ENCODE measurements at places on chromosomes 13 and 19.

DNA sequence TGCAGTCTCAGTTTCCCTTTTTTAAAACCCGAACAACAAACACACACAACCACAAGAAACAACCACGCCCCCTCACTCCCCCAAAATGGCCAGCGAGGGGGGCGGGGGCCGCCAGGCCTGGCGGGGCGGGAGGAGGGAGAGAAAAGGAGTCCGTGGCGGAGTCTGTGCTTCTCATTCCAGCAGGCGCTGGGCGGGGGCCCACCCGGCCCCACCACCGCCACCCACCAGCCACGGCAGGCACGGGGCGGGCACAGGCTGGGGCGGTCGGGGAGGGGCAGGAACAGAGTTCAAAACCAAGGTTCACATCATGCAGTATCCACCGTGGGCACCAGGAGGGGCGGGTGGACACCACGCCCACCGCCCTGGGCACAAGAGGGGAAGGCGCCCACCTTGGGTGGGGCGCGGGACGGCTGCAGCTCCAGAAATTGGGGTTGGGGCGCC, 12.9 kb downstream of the DPF1 start:
- no peak for DNase-seq

DNA sequence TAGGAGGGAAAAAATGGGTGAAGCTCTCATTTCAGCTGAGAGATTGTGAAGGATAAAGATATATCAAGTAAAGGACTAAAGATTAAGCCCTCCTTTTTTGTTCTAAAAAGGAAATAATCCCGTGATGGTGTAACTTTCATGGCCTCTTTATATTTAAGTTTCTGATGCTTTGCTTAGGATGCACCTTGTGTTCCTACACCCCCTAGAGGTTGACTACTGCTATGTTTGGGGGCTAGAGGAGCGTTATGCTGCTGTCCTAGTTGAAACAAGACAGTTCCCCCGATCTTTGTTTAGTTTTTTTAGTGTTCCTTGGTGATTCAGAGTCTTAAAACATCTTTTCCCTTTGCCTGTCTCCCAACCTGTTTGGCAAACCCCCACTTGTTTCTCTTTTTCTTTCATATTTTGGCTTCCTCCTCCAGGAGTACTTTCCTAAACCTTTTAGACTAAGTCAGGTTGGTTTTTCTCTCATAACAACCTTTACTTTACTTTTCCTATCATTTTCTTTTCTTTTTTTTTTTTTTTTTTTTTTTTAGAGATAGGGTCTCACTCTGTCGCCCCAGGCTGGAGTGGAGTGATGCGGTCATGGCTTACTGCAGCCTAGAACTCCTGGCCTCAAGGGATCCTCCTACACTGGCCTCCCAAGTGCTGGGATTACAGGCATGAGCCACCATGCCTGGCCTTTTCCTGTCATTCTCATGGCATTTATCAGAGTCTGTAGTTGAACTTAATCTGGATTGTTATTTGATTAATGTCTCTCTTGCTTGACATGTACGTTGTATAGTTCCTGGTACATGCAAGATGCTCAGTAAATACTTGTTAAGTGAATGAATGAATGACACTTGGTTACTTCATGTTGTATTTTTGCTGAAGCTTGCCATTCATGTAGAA, 2.8 kb downstream of the UBA2 start:
- no peak for DNase-seq

- DNase-seq = no peak
Observed at GRCh38 chr13:95677564-95678266, 776 bp downstream of the DNAJC3 start.

DNA sequence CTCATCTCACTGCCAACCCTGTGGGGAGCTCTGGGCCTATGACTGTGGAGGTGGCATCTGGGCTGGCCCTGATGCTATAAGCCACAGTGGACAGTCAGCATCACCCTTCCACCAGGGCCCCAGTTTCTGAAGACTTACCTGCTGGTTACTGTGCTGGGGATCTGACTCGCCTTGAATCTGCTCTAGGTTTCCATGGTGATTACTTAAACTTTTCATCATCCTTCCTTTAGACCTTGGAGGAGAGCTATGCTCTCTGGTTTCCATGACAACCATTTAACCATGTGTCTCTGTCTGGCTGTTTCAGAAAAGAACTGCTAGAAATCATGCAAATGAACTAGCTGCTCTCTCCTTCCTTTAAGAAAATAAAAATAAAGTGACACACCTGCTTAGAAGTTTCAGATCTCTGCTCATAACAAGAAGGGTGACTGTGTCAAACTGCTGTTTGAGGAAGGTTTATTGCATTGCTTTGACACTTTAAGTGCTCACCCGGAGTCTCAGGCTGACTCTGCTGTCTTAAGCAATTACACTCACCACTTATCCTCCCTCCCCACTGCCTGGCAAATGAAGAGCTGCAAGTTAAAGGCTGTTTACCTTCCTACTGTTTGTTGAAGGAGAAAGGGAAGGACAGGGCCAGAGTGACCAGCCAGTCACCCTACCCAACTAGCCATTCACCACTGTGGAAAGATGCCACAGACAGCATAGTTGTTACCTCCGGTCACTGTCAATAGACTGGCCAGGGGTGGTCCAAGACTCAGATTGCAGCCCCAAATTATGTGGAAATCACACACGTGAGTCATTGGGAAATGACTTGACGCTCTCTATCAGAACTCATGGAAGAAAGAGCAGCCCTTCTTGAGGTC, 87.6 kb downstream of the HSPH1 start:
- DNase-seq = no peak

DNA sequence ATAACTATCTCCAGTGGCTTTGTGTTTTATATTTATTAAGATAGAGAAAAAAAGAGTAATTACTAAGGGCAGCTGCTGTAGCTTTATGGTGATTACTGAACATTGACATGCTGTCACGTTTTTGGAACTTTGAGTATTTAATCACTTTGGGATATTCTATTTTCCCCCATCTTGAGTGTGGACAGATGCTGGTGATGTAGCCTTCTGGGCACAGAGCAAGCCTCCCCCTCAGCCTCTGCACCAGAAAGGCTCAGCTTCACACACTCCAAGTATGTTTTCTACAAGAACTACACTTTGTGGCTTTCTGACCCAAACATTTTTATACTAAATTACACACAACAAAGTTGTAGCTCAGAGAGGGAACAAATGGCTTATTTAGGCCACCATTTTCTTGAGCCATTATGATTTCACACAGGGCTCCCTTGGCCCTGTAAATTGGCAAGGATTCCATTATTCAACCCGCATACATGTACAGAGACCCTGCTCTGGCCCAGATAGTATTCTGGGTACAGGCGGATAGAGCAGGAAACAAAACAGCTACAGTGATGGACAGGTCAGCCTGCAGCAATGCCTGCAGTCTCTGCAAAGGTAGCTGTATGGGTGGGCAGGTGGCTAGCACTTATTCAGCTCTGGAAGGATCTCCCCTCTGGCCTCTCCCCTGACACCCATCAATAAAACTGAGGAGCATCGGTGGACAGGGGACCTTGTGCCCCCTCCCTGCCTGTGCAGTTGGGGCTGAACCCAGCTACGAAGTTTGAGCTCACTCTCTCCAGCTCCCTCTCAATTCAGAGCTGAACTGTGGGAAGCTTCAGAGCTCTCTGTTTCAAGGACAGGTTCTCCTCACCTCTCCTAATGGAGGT, 1.3 kb downstream of the ALOX5AP start:
- DNase-seq = no peak

GRCh38 chr13:83221256-83221655, 661.0 kb downstream of the SLITRK1 start:
- no peak for DNase-seq

- DNase-seq = no peak
Observed at GRCh38 chr13:50275392-50276063, 260.3 kb downstream of the KCNRG start.

DNA sequence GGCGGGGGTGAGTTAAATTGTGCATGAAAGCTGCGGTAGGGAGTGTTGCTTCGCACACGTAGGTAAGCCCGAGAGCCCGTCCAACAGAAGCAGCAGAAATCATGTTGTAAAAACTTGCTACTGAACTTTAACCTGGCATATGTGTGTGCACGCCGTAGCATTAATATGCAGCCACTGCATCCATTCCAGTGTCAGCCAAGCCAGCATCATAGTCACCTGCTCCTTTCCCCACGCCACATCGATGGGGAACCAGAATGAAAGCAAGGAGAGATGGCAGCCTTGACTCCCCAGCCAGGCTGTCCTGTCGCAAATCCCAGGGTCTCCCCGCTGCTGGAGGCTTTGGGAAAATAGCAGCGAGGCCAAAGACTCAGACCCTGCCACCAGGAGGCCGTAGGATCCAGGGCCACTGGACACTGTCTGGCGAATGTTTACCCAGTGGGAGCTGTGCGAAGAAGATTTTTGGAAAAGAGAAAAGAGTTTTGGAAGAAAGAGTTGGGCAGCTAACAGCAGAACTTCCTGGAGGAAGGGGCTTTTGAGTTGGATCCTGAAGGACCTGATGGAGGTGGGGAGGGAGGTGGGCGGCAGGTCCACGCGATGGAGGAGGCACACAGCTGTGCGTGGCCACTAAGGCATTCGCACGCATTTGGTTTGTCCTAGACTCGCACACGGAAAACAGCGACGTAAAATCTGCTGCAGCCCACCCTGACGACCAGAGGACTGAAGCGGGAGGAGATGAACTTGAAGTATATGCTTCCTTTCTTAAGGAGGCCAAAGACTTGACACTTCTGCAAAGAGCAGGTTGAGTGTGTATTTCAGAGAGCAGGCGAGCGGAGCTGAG, 48.7 kb upstream of the RANBP3 start:
- peak; percentile 25 for DNase-seq

GRCh38 chr19:3061182-3062161, 823 bp downstream of the TLE5 start:
- peak; percentile 54 for DNase-seq

- peak; percentile 64 for DNase-seq
Observed at GRCh38 chr19:34172661-34173192, 423 bp downstream of the LSM14A start.

DNA sequence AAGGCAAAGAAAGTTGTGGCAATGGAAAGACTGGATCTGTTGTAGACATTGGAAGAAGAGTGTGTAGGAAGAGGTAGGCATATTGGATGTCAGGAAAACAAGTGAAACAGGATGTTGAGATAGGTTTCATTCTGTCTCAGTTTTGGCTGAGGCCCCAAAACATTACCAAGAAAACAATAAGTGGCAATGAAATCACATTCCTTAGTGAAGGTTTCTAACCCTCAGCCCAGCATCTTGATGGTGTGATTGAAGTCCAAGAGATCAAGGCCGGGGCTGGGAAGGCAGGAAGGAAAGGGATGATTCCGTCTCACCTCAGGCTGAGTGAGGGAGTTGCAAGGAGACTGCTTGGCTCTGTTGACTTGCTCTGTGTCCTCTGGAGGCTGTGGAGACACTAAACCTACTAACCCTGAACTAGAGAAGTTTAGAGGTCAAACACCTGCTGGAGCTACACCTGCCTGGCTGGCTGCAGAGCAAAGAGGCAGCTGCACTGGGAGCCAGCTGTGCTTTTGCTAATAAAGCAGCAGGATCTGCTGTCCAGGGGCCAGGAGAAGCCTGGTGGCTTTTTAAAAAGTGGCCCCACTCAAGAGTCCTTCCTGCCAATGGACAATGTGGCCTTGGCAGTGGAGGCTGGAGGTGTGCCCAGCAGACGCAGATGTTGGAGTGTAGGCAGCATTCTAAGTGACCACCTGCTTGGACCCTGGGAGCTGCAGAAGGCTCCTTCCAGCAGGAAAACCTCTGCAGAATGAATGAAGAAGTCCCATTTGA, 53.6 kb downstream of the DGKH start:
- DNase-seq = no peak

DNA sequence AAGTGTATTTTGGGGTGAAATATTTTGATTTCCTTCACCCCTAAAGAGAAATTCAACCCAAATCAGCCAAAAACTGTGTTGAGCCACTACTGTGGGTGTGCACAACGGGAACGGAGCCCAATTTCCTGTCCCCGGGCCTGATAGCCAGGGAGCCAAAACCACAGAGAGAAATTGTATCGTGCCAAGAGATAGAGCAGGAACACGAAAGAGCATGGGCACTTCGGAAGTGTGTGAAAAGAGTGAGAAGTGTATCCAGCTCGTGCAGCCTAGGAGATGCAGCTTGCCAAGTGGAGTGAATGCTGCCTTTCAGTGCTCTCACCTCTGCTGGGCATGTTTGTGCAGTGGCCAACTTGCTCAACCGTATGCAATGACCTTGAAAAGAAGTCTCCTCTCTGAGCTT, 19.4 kb upstream of the PLEKHF1 start:
- no peak for DNase-seq

GRCh38 chr13:33797622-33798021, 20.3 kb upstream of the RFC3 start:
- DNase-seq = no peak

GRCh38 chr13:78662467-78662866, 3.5 kb upstream of the OBI1 start:
- DNase-seq = no peak

- DNase-seq = no peak
Observed at GRCh38 chr13:80133631-80134261, 207.2 kb downstream of the SPRY2 start.

- no peak for DNase-seq
Observed at GRCh38 chr19:41920882-41921576, 7.2 kb downstream of the ERFL start.

GRCh38 chr13:100668408-100668807, 6.2 kb downstream of the TMTC4 start:
- DNase-seq = no peak

GRCh38 chr19:38617764-38618589, at the start of gene MAP4K1:
Gene MAP4K1 (minus strand): TSS chr19:38617953. CDS start chr19:38617895, 58 bp downstream.
- DNase-seq = peak; percentile 74

DNA sequence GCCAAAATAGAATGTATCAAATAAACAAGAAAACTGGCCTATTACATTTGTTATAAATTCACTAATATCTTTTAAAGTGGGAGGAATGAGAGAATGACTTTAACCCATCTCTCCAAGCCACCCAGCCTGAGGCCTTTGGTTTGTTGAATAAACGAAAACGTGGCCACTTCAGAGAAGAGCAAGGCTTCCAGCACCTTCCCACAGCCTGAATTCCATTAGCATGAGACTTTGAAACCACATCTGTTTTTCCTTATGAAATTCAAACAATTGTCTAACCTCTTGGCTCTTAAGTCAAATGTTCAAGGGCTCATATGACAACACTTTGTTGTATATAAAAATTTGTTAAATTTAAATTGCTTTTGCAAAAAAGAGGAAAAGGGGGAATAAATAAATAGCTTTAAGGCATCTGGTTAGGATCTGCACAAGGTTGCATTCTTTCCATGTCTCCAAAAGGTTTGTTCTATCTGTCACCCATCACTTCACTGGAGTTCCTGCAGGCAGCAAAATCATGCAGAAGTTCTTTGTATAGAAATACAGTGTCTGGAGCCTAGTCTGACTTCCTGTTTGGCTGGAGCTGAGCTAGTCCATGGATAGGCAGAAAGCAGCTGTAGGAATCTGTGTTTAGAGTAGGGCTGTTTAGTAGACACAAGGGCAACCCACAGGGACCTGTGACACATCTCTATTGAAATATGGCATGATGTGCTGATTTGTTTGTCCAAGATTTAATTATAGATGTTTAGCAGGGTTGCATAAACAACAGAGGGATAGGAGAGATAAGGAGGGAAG, 502.3 kb downstream of the KCTD12 start:
- no peak for DNase-seq

Data from activated CD4-positive, CD25-positive, alpha-beta regulatory T cell treated with anti-CD3 and anti-CD28 coated beads, Interleukin-2, amount 50 U/mL, for 72 hours (primary cell).